Panc1 (cell line): ENCODE measurements at places on chromosomes 6 and 20.

DNA sequence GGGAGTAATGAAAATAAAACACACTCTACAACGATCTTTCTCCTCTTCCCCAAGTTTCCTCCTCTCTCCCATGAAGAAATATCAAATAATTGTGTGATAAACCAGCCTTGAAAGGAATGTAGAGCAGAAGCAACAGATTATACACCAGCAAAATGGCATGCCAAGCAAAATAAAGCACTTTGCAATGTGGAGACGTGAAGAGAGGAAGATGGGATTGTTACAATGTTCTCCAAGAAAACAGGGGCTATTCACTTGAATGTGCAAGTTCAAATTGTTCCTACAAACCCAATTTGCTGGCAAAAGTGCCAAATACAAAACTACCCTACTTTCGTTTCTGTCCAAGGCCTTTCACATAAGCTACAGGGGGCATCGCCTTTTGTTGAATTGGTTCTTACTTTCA, 185.1 kb downstream of the PDE7B start:
- H3K4me1 ChIP-seq: no peaks in the 10 kb centered on the region
- no peaks in the 10 kb centered on the region for H3K27me3 ChIP-seq
- H3K36me3 ChIP-seq: no peaks in the 10 kb centered on the region
- no peak overlapping the region for H3K27ac ChIP-seq
- DNase-seq: no peak
- H3K4me3 ChIP-seq: no peak overlapping the region

- no peak overlapping the region for H3K27ac ChIP-seq
- H3K27me3 ChIP-seq: no peaks in the 10 kb centered on the region
- H3K4me3 ChIP-seq: no peak overlapping the region
Observed at GRCh38 chr20:8291873-8292272, 159.8 kb downstream of the PLCB1 start.

GRCh38 chr6:158154816-158155215, 13.2 kb downstream of the SERAC1 start:
- H3K27me3 ChIP-seq: no peaks in the 10 kb centered on the region
- no peaks in the 10 kb centered on the region; the same call in 1 of the 2 replicates for H3K4me1 ChIP-seq
- peaks cover 8% of the 10 kb centered on the region for H3K36me3 ChIP-seq
- no peak overlapping the region for H3K4me3 ChIP-seq
- no peak overlapping the region for H3K27ac ChIP-seq
- no peak for DNase-seq

DNA sequence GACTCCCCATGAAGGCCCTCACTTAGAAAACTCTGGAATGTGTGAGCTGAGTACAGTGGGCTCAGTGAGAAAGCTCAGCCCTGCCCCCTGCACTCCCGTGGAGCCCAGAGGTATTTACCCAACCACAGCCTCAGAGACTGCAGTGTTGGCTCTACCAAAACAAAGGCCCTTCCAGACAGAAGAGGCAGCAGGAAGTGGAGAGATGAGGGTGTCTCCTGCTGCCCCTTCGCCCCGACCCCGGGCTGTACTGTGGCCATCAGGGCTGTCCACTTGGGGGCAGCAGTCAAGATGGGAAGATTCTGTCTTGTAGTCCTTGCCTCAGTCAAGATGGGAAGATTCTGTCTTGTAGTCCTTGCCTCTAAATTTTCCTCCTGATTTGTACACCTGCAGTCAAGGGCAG, 341.3 kb downstream of the TAF4 start:
- no peak overlapping the region for H3K4me3 ChIP-seq
- no peaks in the 10 kb centered on the region for H3K36me3 ChIP-seq
- DNase-seq: no peak
- no peaks in the 10 kb centered on the region for H3K4me1 ChIP-seq
- no peak overlapping the region for H3K27ac ChIP-seq
- H3K27me3 ChIP-seq: peaks cover 2% of the 10 kb centered on the region; the same call in 1 of the 2 replicates

DNA sequence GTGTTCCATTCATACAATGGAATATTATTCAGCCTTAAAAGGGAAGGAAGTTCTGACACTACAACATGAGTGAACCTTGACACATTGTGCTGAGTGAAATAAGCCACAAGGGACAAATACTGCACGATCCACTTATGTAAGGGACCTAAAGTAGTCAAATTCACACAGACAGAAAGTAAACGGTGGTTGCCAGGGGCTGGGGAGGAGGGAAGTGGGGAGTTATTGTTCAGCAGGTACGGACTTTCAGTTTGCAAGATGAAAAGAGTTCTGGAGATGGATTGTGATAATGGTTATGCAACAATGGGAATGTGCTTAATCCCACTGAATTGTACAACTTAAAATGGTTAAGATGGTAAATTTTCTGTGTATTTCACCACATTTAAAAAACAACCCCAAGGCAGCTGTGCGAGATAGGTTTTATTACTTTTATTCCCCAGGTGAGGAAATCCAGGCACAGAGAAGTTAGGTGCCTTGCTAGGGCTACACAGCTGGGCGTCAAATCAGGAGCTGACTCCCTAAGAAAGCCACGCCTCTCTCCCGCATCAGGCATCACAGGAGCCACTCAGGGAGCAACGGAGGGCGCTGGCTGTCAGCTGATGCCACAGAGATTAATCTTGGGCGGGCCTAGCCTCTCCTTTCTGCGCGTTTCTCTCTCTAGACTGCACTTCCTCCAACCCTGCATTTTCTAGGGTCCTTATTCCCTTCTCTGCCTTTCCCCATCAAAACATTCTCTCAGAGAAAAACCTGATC, 9.3 kb upstream of the TRAF3IP2 start:
- H3K4me1 ChIP-seq: peaks cover 8% of the 10 kb centered on the region
- no peaks in the 10 kb centered on the region for H3K36me3 ChIP-seq
- no peak overlapping the region for H3K4me3 ChIP-seq
- no peak overlapping the region for H3K27ac ChIP-seq
- no peak for DNase-seq
